Right atrium auricular region (tissue), 2 donors: ENCODE measurements at places on chromosomes 1 and 21. TPM values are rescaled to one million over a fixed set of nuclear protein-coding genes. Genes with fewer than 3 reads are reported as not detected.

RUNX3 gene
- total RNA-seq: 2.3 TPM

FLG2 gene
- not detected for total RNA-seq

PPFIA4 gene
- 16.3 TPM for total RNA-seq

AVPR1B gene
- total RNA-seq: not detected

CMPK1 gene
- 72.3 TPM for total RNA-seq

- H3K4me1 ChIP-seq: peaks cover 7% of the 10 kb centered on the region
- no peak for DNase-seq
- no peak overlapping the region for H3K27ac ChIP-seq
- no peak overlapping the region for H3K4me3 ChIP-seq
These were observed 7.5 kb upstream of the GPR153 start for GRCh38 chr1:6268415-6268814.

DNA sequence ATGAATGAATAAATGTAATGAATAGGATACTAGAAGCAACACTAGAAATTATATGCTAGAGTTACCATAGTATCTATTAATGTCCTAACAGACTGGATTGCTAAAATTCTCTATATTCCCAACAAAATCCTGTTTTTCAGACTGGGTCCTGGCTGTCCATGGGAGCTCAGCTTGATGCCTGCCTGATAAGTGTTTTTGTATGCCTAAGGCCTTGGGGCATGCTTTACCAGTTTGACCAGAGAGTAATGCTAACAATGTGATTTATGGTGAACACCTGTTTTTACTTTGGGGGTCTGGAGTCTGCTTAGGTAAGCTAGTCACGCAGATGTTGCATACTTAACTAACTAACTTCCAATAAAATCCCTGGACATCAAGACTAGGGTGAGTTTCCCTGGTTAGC, 318.8 kb upstream of the DEPDC1 start:
- no peaks in the 10 kb centered on the region for H3K4me1 ChIP-seq
- H3K27me3 ChIP-seq: no peaks in the 10 kb centered on the region
- H3K27ac ChIP-seq: no peak overlapping the region
- DNase-seq: no peak
- H3K36me3 ChIP-seq: no peaks in the 10 kb centered on the region
- no peak overlapping the region for H3K4me3 ChIP-seq

- H3K27me3 ChIP-seq: no peaks in the 10 kb centered on the region
- no peak overlapping the region for H3K27ac ChIP-seq
- no peaks in the 10 kb centered on the region for H3K36me3 ChIP-seq
- no peak for DNase-seq
- H3K4me3 ChIP-seq: no peak overlapping the region
These were observed 22.1 kb downstream of the SPOCD1 start for GRCh38 chr1:31793586-31794285.

GRCh38 chr1:168288311-168289052, 7.8 kb downstream of the TBX19 start:
- no peaks in the 10 kb centered on the region for H3K36me3 ChIP-seq
- no peak overlapping the region for H3K27ac ChIP-seq
- no peaks in the 10 kb centered on the region for H3K27me3 ChIP-seq
- no peak overlapping the region for H3K4me3 ChIP-seq
- H3K4me1 ChIP-seq: no peaks in the 10 kb centered on the region

GRCh38 chr1:116096013-116096618, 15.1 kb upstream of the MAB21L3 start:
- H3K27ac ChIP-seq: no peak overlapping the region
- no peak for DNase-seq
- no peaks in the 10 kb centered on the region for H3K27me3 ChIP-seq
- no peak overlapping the region for H3K4me3 ChIP-seq
